ENCODE measurements at places on chromosomes 5 and 9. TPM values are rescaled to one million over a fixed set of nuclear protein-coding genes. Genes with fewer than 3 reads are reported as not detected.

The PRLR gene
- total RNA-seq, result not detected

The PPP2R2B gene
- total RNA-seq, result not detected

The PCDHGA9 gene
- 3.9 TPM for total RNA-seq

The NMRK1 gene
- 32.6 TPM for total RNA-seq

The SLC36A2 gene
- total RNA-seq, result not detected

The TMEM232 gene
- total RNA-seq, result 0.38 TPM

The PLAC8L1 gene
- 0.80 TPM for total RNA-seq

The DDX4 gene
- total RNA-seq, result not detected

The OR13D1 gene
- total RNA-seq, result not detected

The SCGB3A2 gene
- total RNA-seq, result not detected

The LCN12 gene
- total RNA-seq, result 0.35 TPM

The PCDHGB3 gene
- 1.7 TPM for total RNA-seq

The THBS4 gene
- total RNA-seq, result not detected

The GPR151 gene
- total RNA-seq, result not detected

The PCDHA4 gene
- 0.14 TPM for total RNA-seq

The LCN9 gene
- not detected for total RNA-seq

The CSF1R gene
- not detected for total RNA-seq

The SPATA31D3 gene
- total RNA-seq, result not detected

The NSMF gene
- 45.4 TPM for total RNA-seq

The FCHSD1 gene
- 37.1 TPM for total RNA-seq

The PNPLA7 gene
- total RNA-seq, result 1.9 TPM

The GFI1B gene
- not detected for total RNA-seq

The PCDHA1 gene
- total RNA-seq, result not detected

The GRIN1 gene
- not detected for total RNA-seq

The BAAT gene
- not detected for total RNA-seq

The FAM13B gene
- 25.4 TPM for total RNA-seq

The FUT7 gene
- not detected for total RNA-seq

The DOCK8 gene
- 1.3 TPM for total RNA-seq

The CDH9 gene
- not detected for total RNA-seq

The DCTN4 gene
- 42.8 TPM for total RNA-seq

The MORN5 gene
- total RNA-seq, result not detected

The EGFLAM gene
- 1.6 TPM for total RNA-seq

The NUP214 gene
- 65.9 TPM for total RNA-seq

The NOXA1 gene
- total RNA-seq, result 0.91 TPM

The SLU7 gene
- total RNA-seq, result 48.2 TPM

The PCDHA9 gene
- total RNA-seq, result not detected

The CTXN3 gene
- total RNA-seq, result not detected
